Stimulated activated memory B cell treated with anti-CD40 and anti-IgM and Interleukin-4, amounts not matched to agents 10 μg/mL and 1 μg/mL and 100 μg/mL, for 72 hours (primary cell): ENCODE measurements at places on chromosomes 7 and 10.
A peak's percentile ranks its signal among the peaks of the same experiment; 100 is the strongest.

GRCh38 chr7:44048031-44048795 lies 3.7 kb downstream of the DBNL start:
- H3K36me3 ChIP-seq = peaks cover 63% of the 10 kb centered on the region
- peak overlapping the region; percentile 94 for H3K27ac ChIP-seq
- ATAC-seq = no peak
- H3K27me3 ChIP-seq = no peaks in the 10 kb centered on the region

- no peak overlapping the region for H3K4me3 ChIP-seq
- peak; percentile 35 for ATAC-seq
- H3K27ac ChIP-seq = no peak overlapping the region
- H3K36me3 ChIP-seq = no peaks in the 10 kb centered on the region
- H3K4me1 ChIP-seq = no peaks in the 10 kb centered on the region
Observed at GRCh38 chr10:128710098-128710797, 584.0 kb upstream of the MKI67 start.

DNA sequence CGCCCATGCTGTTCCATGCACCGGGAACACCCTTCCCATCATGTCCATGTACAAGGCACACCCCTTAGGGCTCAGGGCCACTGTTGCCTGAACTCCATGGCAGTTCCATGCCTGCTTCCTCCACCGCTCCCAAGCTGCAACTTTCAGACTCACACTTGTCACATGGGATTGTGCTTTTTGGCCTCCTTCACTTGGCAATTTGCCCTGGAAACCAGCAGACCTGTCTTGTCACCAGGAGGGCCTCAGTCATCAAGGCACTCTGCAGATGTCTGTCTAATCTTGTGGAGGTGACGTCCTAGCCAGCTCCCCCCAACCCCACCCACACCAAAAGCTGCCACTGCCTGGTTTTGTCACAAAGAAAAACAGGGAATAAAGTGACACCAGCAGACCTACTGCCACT lies 47.5 kb downstream of the CARD11 start:
- no peak overlapping the region for H3K4me3 ChIP-seq
- no peaks in the 10 kb centered on the region for H3K27me3 ChIP-seq
- peaks cover 83% of the 10 kb centered on the region for H3K36me3 ChIP-seq
- ATAC-seq = no peak

DNA sequence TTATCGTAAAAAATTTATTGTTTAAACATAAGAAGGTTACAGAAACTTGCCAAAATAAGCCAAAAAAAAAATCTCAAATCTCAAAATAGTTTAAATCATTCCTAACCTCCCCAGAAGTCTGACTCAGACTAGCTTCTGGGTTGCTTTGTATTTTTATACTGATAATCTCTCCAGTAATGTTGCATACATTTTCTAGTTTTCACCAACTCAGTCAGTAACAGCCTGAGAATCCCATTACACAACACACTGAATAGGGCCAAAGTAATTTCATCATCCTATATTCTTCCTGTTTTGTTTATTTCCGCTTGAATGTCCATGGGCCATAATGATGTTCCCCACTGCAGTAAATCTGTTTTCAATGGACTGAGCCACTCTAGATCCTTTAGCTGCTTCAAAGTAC lies 478.5 kb downstream of the GPAM start:
- no peaks in the 10 kb centered on the region for H3K36me3 ChIP-seq
- H3K4me3 ChIP-seq = no peak overlapping the region
- H3K4me1 ChIP-seq = no peaks in the 10 kb centered on the region
- no peak overlapping the region for H3K27ac ChIP-seq

DNA sequence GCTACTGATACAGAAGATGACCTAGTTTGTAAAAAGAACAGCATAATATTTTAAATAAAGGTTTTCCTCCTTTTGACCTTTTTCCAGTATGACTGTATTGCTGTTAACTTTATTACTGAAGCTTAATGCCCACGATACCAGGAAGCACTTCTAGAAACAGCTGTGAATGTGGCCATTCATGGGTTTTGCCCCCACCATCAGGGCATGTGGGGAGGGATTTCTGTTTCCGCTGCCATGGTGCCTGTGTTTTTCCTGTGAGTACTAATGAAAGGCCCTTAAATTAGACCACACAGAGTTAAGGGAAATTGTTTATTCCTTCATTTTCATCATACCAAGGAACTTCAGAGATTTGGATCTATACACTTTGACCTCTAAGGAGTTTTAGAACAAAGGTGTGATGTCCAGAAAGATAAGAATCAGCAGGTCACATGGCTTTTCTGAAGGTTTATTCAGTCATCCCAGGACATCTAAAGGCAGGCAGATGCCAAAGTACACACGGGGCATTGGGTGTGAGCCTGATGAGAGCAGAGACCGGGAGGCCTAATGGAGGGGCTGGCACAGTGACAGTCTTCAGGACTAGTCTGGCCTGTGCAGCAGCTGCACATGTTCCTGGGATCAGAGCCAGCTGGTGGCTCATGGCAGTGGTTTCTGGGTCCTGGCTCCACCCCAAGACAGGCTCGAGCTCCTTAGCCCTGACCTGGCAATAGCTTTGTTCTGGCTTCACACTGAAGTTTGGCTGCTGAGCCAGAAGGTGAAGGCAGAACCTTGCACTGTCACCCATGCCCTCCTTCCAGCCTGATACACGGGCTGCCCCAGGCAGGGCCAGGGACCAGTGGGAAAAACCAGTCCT lies 190.9 kb downstream of the REEP3 start:
- H3K27me3 ChIP-seq = no peaks in the 10 kb centered on the region
- peaks cover 30% of the 10 kb centered on the region for H3K4me1 ChIP-seq
- ATAC-seq = no peak

GRCh38 chr10:71920540-71921323 lies 43.5 kb upstream of the CHST3 start:
- no peak for ATAC-seq
- no peaks in the 10 kb centered on the region for H3K36me3 ChIP-seq
- no peak overlapping the region for H3K4me3 ChIP-seq
- no peaks in the 10 kb centered on the region for H3K4me1 ChIP-seq
- peaks cover 25% of the 10 kb centered on the region for H3K27me3 ChIP-seq

GRCh38 chr10:101489355-101489754 lies 98.7 kb downstream of the POLL start:
- no peak for ATAC-seq
- no peaks in the 10 kb centered on the region for H3K27me3 ChIP-seq
- H3K4me3 ChIP-seq = no peak overlapping the region

DNA sequence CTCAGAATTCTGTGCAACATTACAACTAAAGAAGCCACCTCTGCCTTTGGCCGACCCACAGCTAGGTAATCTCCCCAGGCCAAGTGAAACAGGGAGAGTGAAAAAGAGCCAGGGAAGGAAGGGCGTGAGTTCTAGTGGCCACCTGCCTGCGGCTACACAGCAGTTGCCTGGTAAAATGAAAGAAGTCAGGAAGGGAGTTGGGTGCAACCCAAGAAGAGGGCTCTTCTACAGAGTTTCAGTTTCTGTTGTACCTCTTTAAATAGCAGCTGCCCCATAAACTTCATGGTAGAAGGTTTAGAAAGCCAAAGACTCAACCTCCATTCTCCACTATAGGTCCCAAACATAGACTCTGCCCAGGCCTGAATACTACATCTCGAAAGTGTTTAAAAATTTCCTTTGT lies 76.2 kb upstream of the TMEM168 start:
- no peaks in the 10 kb centered on the region for H3K27me3 ChIP-seq
- H3K27ac ChIP-seq = no peak overlapping the region
- peaks cover 34% of the 10 kb centered on the region for H3K36me3 ChIP-seq
- peak; percentile 60 for ATAC-seq

DNA sequence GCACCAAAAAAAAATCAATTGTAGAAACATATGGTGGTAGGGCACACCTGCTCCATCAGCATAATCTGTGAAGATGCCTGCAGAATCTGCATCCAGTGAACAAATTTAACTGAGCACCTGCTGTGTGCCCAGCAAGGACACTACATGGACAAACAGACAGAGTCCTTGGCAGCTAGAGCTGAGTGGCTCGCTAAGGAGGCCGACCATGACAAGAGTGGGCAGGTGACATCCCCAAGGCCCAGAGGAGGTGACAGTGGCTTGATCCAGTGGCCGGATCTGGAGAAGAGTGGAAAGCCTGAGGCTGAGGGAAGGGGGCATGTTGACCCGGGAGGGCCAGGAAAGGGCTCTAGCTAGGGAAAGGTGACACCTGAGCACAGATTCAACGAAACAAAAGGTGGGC lies 68.1 kb downstream of the MAD1L1 start:
- H3K27me3 ChIP-seq = no peaks in the 10 kb centered on the region
- no peak overlapping the region for H3K4me3 ChIP-seq
- no peak for ATAC-seq
- H3K4me1 ChIP-seq = peaks cover 27% of the 10 kb centered on the region
- H3K27ac ChIP-seq = peak overlapping the region; percentile 79
- H3K36me3 ChIP-seq = peaks cover 55% of the 10 kb centered on the region

DNA sequence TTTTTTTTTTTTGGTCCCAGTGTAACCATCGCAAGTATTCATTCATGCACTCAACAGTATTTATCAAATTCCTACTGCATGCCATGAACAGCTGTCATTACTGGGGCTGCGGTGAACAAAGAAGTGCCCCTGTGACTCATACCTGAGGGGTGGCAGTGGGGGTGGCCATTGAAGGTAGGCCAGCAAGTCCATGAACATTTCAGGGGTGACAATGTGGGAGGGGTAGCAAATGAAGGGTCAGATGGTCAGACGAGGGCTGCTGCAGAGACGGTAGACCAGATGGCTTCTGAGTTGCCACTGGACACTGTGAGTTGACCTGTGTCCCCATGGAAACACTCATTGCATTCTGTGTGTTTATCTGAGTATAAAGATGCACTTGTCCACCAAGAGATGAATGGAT lies 92.5 kb upstream of the PITRM1 start:
- no peaks in the 10 kb centered on the region for H3K36me3 ChIP-seq
- peaks cover 32% of the 10 kb centered on the region for H3K27me3 ChIP-seq
- no peak overlapping the region for H3K4me3 ChIP-seq

DNA sequence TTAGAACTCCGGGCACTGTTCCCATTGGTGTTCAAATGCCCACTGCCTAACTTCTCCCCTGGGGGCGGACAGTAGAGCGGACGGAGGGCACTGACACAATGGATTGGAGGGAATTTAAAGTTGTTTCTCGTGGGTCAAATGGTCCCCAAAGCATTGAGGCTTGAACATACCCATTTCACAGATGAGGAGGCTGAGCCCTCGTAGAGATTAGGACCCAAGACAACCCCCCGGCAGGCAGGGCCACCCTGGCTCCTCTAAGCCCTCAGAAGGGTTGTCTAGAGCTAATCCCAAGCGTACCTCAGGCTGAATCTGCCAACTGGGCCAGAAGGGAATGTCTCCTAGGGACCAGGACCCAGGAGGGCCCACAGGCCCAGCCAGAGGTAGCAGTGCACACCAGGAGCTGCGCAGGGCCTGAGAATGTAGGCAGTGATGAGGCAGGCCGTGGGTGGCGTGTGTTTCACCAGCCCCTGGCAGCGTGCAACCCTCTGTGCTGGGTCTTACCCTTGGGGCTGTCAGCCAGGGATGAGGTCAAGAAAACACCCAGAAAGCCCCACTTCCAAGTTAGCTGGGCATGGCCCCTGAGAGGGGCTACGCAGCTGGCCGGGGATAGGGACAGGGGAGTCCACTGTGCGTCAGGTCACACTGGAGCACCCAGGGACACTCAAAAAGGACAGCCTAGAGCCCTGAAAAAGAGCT lies 5.8 kb downstream of the AIFM2 start:
- peak overlapping the region; percentile 35 for H3K27ac ChIP-seq
- H3K4me1 ChIP-seq = peaks cover 15% of the 10 kb centered on the region
- no peaks in the 10 kb centered on the region for H3K27me3 ChIP-seq
- no peak for ATAC-seq
- H3K36me3 ChIP-seq = peaks cover 10% of the 10 kb centered on the region

- H3K36me3 ChIP-seq = no peaks in the 10 kb centered on the region
- H3K4me3 ChIP-seq = no peak overlapping the region
- H3K27me3 ChIP-seq = no peaks in the 10 kb centered on the region
- no peaks in the 10 kb centered on the region for H3K4me1 ChIP-seq
- no peak for ATAC-seq
- no peak overlapping the region for H3K27ac ChIP-seq
Observed at GRCh38 chr7:121994625-121995410, 121.9 kb downstream of the PTPRZ1 start.

DNA sequence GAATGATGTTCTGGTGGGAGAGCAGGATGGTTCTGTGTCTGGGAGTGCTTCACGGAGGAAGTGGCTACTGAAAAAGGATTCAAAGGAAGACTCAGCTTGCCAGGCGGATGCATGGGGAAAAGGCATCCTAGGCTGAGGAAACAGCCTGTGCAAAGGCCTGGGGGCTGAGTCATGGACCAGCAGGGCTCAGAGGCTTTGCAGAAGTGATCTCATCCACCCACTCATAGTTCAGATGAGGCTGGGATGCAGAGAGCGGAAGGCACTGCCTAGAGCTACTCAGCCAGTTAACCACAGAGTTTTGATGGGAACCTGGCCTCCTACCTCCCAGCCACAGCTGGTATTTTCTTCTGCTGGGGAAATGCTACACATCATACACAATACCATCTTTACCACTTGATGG lies 15.8 kb upstream of the ADAMTS14 start:
- peaks cover 42% of the 10 kb centered on the region for H3K27me3 ChIP-seq
- ATAC-seq = peak; percentile 93
- no peaks in the 10 kb centered on the region for H3K36me3 ChIP-seq
- H3K27ac ChIP-seq = no peak overlapping the region

DNA sequence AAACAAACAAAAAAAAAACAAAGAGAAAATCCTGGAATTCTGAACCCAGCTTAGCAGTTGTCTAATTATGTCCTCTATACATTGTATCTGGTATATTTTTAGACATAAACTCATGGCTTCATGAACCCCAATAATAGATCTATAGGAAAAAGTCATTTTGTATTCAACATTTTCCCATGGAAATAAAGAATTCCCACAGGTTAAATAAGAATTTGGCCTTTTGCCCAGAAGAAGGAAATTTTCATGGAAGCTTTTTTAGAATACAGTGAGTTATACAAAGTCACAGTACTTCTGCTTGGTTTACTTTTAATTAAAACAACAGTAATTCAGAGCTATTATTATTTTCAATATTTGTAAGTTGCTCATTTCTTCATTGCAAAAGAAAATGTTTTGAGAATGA lies 2.1 kb upstream of the PRKG1 start:
- no peaks in the 10 kb centered on the region for H3K36me3 ChIP-seq
- no peak overlapping the region for H3K4me3 ChIP-seq
- peaks cover 32% of the 10 kb centered on the region for H3K27me3 ChIP-seq
- H3K27ac ChIP-seq = no peak overlapping the region
- H3K4me1 ChIP-seq = peaks cover 14% of the 10 kb centered on the region

- peak overlapping the region; percentile 26 for H3K4me3 ChIP-seq
- peaks cover 50% of the 10 kb centered on the region for H3K4me1 ChIP-seq
- peaks cover 66% of the 10 kb centered on the region for H3K36me3 ChIP-seq
- no peaks in the 10 kb centered on the region for H3K27me3 ChIP-seq
Observed at GRCh38 chr10:30447125-30447799, 13.3 kb downstream of the MAP3K8 start.

- H3K27me3 ChIP-seq = peaks cover 29% of the 10 kb centered on the region
- H3K4me1 ChIP-seq = peaks cover 74% of the 10 kb centered on the region
- peak; percentile 70 for ATAC-seq
- H3K27ac ChIP-seq = no peak overlapping the region
- H3K4me3 ChIP-seq = peak overlapping the region; percentile 24
Observed at GRCh38 chr10:101780818-101781654, 2.2 kb downstream of the NPM3 start.
